ENCODE measurements at places on chromosomes 12 and 14.

DNA sequence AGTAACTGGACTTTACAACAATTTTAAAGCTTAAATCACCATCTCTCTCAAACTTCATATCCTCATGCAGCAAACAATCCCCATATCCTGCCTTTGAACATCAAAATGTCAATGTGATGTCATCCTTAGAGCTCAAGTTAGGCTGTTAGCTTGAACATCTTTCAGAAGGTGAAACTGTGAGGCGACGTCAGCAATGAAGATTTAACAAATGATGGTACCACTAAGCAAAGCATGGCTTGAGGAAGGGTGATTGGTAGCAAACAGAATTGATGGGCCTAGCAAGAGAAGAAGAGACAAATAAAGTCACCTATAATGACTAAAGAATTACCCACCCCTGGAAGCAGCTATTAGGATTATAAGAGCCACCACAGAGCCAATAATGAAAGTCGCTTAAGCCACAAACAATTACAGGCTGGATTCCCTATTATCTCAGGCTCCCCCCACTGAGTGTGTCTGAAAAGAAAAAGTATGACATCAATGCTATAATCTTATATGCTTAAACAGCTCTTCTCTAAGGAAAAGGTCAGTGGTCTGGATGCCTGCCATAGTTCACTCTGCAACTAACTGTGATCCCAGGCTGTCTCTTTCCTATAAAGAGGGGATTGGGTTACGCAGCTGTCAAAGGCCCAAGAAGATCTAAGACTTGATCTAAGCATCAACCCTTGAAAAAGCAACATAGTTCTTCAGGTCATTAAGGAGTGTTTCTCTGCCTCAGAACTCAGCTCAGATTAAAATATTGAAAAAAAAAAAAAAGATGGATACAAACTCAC, 18.1 kb downstream of the EGLN3 start:
- no peaks in the 10 kb centered on the region for H3K36me3 ChIP-seq
- no peak for DNase-seq
- no peaks in the 10 kb centered on the region for H3K27me3 ChIP-seq
- no peak overlapping the region for H3K27ac ChIP-seq
- no peaks in the 10 kb centered on the region for H3K4me1 ChIP-seq

- peaks cover 84% of the 10 kb centered on the region for H3K36me3 ChIP-seq
- peak overlapping the region; percentile 58 for H3K27ac ChIP-seq
- peak; percentile 59 for DNase-seq
- H3K27me3 ChIP-seq = no peaks in the 10 kb centered on the region
- H3K4me3 ChIP-seq = no peak overlapping the region
These were observed 16.6 kb downstream of the XRCC3 start for GRCh38 chr14:103698380-103699260.

DNA sequence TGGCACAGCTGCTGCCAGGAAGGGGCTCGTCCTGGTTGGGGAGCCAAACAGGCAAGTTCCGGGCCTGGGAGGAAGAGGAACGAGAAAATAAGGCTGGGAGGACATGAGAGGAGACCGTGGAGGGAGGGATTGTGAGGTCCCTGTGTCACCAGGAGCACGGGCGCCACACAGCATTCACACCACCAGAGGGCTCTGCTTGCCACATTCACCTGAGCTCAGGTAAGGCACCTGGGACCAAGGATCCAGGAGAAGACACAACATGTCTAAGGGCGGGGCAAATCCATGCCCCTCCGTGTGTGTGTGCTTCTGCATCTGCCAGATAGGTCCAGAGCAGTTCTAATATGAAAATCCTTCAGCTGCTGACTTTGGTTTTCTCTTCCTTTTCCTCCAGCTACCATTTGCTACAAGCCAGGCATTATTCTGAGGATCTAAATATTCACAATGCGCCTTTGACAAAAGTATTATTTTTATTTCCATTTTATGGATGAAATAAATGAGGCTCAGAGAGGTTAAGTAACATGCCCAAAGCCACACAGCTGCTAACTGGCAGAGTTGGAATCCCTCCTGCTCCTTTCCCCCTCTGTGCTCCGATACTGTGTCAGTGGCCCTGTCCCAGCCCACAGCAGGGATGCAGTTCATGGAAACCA, 14.6 kb downstream of the RAPGEF3 start:
- H3K4me1 ChIP-seq = peaks cover 32% of the 10 kb centered on the region
- peak; percentile 80 for DNase-seq
- no peaks in the 10 kb centered on the region for H3K27me3 ChIP-seq
- H3K36me3 ChIP-seq = peaks cover 5% of the 10 kb centered on the region
- no peak overlapping the region for H3K27ac ChIP-seq
- no peak overlapping the region for H3K4me3 ChIP-seq

- DNase-seq = no peak
- H3K36me3 ChIP-seq = no peaks in the 10 kb centered on the region
- no peak overlapping the region for H3K27ac ChIP-seq
- no peaks in the 10 kb centered on the region for H3K4me1 ChIP-seq
- no peaks in the 10 kb centered on the region for H3K27me3 ChIP-seq
- H3K4me3 ChIP-seq = no peak overlapping the region
These were observed 639.9 kb downstream of the DIO2 start for GRCh38 chr14:79571366-79571765.

DNA sequence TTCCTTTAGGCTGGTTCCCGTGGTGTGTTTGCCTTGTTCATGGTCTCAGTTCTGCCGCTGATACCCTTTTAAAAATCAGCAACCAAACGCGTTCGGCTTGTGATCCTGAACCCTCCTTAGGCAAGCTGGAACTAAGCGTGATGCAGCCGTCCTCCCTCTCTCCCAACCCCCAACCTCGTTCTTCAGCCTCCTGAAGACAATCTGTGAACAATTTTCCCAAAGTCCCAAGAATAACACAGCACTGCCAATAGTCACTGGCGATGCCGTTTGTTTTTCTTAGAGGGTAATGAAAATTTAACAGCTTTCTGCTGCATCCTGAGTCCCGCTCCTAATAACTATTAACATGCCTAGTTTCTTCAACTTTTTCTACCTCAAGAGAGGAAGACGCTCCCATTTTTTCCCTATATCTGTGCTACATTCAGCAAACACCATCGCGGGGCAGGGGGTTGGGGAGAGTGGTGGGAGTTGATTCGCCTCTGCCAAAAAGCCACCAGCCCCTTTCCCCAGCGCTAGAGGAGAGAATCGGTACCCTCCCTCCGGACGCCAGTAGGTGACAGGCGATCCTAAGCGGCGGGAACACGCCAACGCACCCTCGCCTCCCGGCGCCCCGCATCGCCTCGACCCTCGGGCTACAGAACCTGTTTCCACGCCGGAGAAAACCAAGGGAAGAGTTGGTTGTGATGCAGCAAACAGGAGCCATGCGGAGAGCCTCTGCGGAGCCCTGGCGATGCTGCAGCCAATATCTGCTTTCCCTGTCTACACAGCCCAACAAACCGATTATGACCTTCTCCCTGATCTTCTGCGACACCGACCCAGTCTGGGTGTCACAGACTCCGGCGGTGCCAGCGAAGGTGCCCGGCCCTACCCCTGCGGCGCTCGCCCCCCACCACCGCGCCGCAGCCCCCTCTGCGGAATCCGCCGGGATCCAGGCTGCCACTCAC, 752 bp downstream of the PRICKLE1 start:
- peaks cover 37% of the 10 kb centered on the region for H3K4me1 ChIP-seq
- no peaks in the 10 kb centered on the region for H3K27me3 ChIP-seq
- H3K36me3 ChIP-seq = no peaks in the 10 kb centered on the region
- peak overlapping the region; percentile 73 for H3K4me3 ChIP-seq
- DNase-seq = peak; percentile 31
- H3K27ac ChIP-seq = peak overlapping the region; percentile 67
